ENCODE measurements at places on chromosomes 6 and 20.

DNA sequence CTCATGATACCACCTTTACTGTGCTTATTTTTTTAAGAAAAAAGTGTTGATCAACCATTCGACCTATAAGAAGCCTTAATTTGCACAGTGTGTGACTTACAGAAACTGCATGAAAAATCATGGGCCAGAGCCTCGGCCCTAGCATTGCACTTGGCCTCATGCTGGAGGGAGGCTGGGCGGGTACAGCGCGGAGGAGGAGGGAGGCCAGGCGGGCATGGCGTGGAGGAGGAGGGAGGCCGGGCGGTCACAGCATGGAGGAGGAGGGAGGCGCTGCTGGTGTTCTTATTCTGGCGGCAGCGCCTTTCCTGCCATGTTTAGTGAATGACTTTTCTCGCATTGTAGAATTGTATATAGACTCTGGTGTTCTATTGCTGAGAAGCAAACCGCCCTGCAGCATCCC, 15.6 kb upstream of the SLC22A1 start:
- DNase-seq, result no peak
- peaks cover 57% of the 10 kb centered on the region for H3K36me3 ChIP-seq
- H3K27me3 ChIP-seq, result no peaks in the 10 kb centered on the region
- H3K4me3 ChIP-seq, result no peak overlapping the region
- no peaks in the 10 kb centered on the region for H3K4me1 ChIP-seq

DNA sequence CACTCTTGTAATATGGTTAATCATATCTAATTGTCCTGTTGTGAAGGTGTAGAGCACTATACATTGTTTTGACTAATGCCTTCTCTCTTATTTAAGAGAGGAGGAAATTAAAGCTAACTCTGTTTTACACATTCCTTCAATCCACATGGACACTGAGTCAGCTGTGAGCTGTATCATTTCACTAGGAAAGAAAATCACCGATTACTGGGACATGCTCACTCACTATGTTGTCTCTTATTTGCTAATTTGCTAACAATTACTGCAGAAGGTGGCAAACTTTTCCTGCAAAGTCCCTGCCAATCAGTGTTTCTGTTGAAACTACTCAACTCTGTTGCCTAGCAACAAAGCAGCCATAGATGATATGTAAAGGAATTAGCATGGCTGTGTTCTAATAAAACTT, 98.2 kb downstream of the BCAS1 start:
- no peaks in the 10 kb centered on the region for H3K27me3 ChIP-seq
- H3K4me1 ChIP-seq, result no peaks in the 10 kb centered on the region
- no peak overlapping the region for H3K27ac ChIP-seq
- H3K36me3 ChIP-seq, result no peaks in the 10 kb centered on the region

GRCh38 chr6:14337152-14337551, 219.6 kb downstream of the CD83 start:
- H3K4me1 ChIP-seq, result no peaks in the 10 kb centered on the region
- no peak overlapping the region for H3K4me3 ChIP-seq
- no peaks in the 10 kb centered on the region for H3K36me3 ChIP-seq
- no peak for DNase-seq
- no peaks in the 10 kb centered on the region for H3K27me3 ChIP-seq

DNA sequence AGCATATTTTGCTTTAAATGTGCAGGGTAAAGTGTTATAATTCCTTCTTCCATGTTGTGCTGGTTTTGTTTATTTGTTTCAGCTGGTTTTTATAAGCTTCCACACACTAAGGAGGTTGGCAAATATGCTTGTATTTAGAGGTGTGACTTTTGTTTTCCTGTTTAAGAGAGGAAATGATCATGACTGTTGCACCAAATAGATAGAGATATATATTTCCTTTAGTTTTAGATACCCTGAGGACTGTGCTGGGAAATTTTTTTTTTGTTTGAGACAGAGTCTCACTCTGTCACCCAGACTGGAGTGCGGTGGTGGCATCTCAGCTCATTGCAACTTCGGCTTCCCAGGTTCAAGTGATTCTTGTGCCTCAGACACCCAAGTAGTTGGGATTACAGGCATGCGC, 5.8 kb downstream of the TBPL1 start:
- H3K27ac ChIP-seq, result no peak overlapping the region
- no peaks in the 10 kb centered on the region for H3K36me3 ChIP-seq
- peaks cover 23% of the 10 kb centered on the region for H3K4me1 ChIP-seq
- DNase-seq, result no peak
- H3K27me3 ChIP-seq, result no peaks in the 10 kb centered on the region

- H3K27ac ChIP-seq, result no peak overlapping the region
- H3K4me1 ChIP-seq, result no peaks in the 10 kb centered on the region
- no peaks in the 10 kb centered on the region for H3K27me3 ChIP-seq
- H3K36me3 ChIP-seq, result no peaks in the 10 kb centered on the region
These were observed 39.1 kb upstream of the ME1 start for GRCh38 chr6:83470001-83470400.

DNA sequence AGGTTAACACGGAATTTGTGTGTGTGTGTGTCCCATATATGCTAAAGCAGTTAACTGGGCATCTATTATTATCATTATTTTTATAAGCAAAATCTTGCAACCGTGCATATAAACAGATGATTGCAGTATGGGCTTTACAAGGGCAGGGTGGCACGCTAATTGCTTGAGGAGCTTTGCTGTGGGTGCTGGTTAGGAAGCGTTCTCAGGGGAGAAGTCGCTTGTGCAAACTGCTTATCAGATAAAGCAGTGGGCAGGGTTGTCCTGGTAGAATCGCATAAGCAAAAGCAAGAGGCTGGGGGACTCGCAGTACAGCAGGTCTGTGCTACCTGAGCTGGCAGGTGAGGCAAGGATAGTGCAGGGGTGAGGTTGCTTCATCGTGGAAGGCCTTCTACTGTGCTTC, 9.7 kb upstream of the CCN6 start:
- no peaks in the 10 kb centered on the region for H3K27me3 ChIP-seq
- no peak overlapping the region for H3K27ac ChIP-seq
- no peak for DNase-seq

DNA sequence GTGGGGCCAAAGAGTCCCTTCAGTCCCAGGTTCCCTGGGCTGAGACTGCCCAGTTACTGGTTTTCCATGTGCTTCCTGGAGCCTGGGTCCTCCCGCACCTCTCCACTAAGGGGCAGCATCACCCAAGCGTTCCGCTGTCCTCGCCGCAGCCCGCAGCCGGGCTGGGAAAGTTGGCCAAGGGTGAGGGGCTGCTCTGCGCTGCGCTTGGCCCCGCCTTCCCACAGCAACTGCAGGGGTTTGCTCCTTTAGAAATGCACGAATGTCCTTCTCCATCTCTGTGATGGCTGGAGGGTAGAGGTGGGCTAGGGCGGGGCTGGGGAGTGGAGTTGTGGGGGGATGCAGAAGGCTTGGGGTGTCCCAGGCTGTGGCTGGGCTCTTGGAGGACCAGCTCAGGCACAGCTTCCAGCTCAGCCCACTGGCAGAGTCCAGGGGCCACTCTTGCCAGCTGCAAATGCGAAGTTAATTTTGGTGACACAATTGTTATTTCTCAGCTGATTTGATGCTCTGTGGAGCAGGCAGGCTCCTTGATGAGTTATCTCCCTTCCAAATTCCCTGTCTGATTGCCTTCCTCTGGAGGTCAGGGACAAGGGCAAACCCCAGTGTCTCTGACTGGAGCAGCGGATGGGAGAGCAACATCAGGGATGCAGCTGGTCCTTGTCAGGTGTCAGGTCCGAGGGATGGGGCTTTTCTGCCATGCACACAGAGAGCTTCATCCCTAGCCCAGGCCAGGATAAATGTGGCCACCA, 63.2 kb downstream of the NOL4L start:
- no peak overlapping the region for H3K4me3 ChIP-seq
- peak overlapping the region; percentile 48 for H3K27ac ChIP-seq
- H3K27me3 ChIP-seq, result no peaks in the 10 kb centered on the region
- DNase-seq, result no peak
